ENCODE measurements at places on chromosomes 5 and 9. TPM values are rescaled to one million over a fixed set of nuclear protein-coding genes. Genes with fewer than 3 reads are reported as not detected.
A peak's percentile ranks its signal among the peaks of the same experiment; 100 is the strongest.

DNA sequence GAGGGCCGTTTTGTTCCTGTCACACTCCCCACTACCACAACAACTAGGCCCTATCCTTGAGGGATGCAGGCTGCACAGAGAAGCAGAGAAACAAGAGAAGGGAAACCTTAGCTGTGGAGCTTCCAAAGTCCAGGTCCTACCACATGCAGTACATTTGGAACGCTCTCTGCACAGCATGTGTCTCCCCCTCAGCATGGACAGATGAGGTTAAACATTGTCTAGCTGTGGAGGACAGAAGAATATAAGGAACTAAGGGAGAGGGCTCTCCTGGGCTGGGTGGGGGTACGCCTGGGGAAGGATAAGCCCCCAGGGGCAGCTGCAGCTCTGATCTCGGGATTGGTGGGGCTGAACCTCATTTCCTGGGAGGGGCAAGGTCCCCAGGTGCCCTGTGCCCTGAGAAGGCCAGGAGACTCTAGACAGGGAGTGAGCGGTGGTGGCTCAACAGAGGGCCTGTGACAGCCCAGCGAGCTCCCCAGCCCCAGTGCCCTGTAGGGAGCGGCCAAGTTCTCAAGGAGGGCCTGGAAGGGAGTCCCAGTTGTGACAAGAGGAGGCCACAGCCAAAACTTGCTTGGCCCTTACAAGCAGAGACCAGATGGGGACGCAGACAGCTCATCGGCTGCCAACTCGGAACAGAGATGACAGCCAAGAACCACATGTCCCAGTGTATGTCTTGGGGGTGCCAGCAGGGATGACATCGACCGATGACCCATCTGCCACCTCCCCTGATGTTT, 30.1 kb downstream of the TSPAN17 start:
- H3K4me3 ChIP-seq = no peak overlapping the region

GRCh38 chr5:159504106-159504856, 174.0 kb upstream of the IL12B start:
- H3K27ac ChIP-seq = no peak overlapping the region
- H3K4me1 ChIP-seq = peaks cover 3% of the 10 kb centered on the region
- DNase-seq = no peak
- no peaks in the 10 kb centered on the region for H3K36me3 ChIP-seq

DNA sequence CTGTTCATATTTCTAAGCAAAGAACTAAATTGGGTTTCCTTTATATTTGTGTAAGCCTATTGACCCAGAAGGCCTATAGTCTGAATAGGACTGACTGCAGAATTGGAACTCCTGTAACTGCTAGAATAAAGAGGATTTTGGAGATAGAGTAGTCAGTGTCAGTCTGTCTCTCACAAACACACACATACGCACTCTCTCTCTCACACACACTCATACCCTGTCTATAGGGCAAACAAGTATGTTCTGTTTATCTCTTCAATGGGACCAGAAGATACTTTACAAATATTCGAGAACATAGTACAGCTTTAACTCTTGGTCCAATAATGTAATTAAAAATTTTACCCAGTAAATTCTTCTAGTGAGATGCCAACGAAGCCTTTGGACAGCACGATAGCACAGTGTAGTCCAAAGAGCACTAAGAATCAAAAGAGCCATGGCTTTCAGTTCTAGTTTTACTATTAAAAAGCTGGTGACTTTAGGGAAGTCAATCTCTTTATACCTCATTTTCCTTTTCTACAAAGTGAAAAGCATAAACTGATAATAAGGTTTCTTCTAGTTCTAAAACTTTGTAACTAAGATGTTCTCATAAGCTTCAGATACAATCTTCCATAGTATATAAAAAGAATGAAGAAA, 19.3 kb downstream of the ABHD17B start:
- H3K36me3 ChIP-seq = peaks cover 4% of the 10 kb centered on the region
- no peaks in the 10 kb centered on the region for H3K27me3 ChIP-seq
- H3K27ac ChIP-seq = no peak overlapping the region
- no peak for DNase-seq
- H3K4me3 ChIP-seq = no peak overlapping the region

DNA sequence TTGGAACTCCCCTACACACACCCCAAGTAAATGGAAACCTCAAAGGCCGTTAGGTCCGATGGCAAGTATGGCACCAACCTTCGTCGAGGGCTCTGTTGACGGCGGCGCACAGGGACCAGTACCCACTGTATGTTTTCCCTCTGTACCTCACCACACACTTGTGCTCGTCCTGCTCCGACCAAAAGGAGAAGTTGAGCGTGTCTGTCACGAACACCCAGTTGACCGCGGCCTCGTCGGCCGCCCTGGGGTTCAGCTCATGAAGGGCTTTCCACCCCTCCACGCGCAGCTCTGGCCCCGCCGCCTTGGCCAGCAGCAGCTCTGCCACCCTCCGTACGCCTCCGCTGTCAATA, 24.0 kb downstream of the HNRNPK start:
- H3K27ac ChIP-seq = no peak overlapping the region
- H3K4me3 ChIP-seq = no peak overlapping the region
- DNase-seq = no peak
- no peaks in the 10 kb centered on the region for H3K27me3 ChIP-seq
- H3K4me1 ChIP-seq = no peaks in the 10 kb centered on the region

C9orf43 gene
- total RNA-seq = 0.50 TPM

- H3K36me3 ChIP-seq = peaks cover 8% of the 10 kb centered on the region
- no peak overlapping the region for H3K4me3 ChIP-seq
- H3K4me1 ChIP-seq = no peaks in the 10 kb centered on the region
- H3K27ac ChIP-seq = no peak overlapping the region
- no peaks in the 10 kb centered on the region for H3K27me3 ChIP-seq
Measured at GRCh38 chr5:37212096-37212495, 37.1 kb downstream of the CPLANE1 start.

- H3K4me1 ChIP-seq = peaks cover 64% of the 10 kb centered on the region
- peak; percentile 37 for DNase-seq
- H3K36me3 ChIP-seq = no peaks in the 10 kb centered on the region
- no peaks in the 10 kb centered on the region for H3K27me3 ChIP-seq
- peak overlapping the region; percentile 76 for H3K27ac ChIP-seq
Measured at GRCh38 chr5:53543401-53543800, 17.0 kb upstream of the NDUFS4 start.

All from neural progenitor cell (in vitro differentiated cells).